ENCODE measurements at places on chromosomes 5 and 9.
A peak's percentile ranks its signal among the peaks of the same experiment; 100 is the strongest.

DNA sequence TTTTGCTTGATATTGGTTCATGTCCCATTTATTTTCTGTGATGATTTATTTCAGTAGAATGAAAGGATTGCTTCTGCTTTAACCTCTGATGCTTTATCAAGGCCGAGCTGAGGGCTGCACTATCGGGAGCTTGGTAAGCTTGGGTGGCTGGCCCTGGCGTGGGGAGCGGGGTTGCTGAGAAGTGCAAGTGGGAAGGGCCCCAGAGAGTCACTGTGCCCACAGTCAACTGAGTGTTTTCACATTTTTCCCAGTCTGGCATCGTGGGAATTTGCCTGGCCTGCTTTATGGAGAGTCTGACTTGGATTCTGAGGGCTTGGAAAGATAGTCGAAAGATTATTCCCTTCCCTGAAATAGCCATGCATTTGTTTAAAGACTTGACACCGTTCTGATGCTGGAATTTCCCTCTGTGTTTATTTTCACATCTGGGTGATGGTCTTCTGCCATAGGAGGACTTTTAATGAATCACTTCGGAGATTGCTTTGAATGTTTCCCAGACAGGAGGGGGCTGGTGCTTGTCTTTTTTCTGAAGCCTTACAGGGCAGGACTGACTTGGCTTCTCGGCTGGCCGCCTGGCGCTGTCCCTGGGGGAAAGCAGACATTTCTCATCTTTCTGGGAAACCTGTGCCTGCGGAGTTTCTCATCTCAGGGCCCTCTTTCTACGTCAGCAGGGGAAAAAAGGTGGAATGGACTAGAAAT, 139.0 kb downstream of the BOD1 start:
- DNase-seq = no peak

DNA sequence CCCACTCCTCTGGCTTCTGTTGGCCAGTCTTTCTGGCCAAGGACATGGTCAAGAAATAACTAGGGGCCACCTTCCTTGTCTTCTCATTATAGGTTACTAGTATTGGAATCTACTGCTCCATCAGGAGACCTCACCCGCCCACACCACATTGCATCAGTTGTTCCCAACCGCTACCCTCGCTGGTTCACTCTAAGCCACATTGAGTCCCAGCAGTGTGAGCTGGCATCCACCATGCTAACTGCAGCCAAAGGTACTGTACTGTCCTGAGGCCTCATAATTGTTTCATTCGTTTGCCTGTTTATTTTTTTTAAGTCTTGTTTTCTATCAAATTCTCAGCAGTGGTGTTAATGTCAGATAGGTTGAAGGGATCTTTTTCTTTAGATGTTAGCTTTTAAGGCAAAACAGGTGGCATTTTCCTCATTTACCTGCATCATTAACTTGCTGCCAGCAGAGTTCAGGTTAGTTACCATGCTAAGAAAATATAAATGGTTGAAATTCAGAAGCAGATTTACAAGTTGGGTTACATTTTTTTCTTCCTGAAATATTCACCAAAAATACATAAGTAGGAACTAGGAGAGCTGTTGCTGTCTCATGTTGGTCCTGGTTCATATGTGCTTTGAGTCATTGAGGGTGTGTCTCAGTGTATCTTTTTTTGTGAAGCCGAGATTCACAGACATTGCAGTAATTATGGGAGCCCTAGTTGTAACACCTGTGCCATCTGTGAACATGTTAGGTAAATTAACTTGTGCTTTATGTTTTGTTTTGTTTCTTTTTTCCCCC, 206.9 kb downstream of the ZSWIM6 start:
- DNase-seq = no peak

DNA sequence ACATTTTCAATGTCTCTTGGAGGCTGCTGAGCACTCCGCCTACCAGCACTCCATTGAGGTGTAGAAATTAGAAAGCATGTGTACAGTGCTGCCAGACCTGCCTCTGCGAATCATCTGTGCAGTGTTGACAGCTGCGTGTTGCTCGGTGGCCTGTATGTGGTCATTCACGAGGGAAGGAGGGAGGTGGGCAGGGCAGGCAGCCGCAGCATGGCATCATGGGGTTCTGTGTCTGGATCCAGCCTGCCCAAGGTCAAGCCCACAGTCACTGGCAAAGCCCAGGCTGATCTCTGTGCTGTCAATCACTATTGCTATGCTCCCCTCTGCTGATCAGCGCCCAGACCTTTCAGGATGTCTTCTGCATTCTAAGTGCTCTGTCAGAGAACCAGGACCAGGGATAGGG, 8.0 kb upstream of the PDZD2 start:
- DNase-seq = no peak

- DNase-seq = no peak
Measured at GRCh38 chr5:60776343-60776742, 67.7 kb downstream of the ELOVL7 start.

DNA sequence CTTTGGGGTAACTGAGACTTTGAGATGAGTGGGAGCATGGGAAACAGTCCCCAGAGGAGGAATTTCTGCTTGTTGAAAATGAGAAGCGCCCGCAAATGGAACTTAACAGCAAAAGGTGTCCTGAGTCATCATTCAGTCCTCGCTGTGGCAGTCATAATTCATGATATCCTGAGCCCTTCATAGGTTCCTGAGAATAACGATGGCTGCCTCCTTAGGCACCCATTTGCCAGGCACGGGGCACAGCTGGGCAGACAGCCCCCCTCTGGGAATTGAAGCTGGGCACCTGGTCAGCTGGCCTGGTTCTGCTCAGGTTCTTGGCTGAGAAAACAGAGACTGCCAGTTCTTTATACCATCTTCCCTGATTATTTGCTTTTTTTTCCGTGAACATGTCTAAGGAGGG, 69.8 kb upstream of the EGFLAM start:
- DNase-seq = no peak

- no peak for DNase-seq
Measured at GRCh38 chr9:68541568-68541967, 885 bp upstream of the TMEM252 start.

GRCh38 chr5:122180863-122181548, 51.7 kb downstream of the ZNF474 start:
- no peak for DNase-seq

DNA sequence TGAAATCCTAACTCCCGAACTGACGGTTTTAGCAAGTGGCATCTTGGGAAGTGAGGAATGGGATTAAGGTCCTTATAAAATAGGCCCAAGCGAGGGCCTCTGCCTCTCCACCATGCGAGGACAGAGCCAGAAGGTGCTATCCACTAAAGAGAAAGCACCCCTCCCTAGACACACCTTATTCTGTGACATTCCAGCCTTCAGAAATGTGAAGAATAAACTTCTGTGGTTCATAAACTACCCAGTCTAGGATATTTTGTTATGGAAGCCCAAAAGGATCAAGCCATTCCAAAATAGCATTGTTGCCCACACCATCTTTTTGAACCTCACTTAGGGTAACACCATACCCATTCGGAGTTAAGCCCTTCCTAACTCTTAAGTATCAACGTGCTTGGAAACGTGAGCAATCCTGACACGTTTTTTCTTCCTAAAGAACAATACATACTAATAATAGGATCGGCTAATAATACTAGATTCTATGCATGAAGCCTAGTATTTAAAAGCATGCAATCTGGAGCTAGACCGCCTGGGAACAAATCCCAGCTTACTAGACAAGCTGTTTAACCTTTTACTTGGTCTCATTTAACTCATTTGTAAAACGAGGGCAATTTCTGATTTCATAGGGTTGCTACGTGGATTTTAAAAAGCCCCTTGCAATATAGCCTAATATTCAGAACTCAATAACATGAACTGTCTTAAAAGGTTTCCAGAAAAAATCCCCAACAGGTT, 1.1 kb upstream of the SMC2 start:
- DNase-seq = no peak

DNA sequence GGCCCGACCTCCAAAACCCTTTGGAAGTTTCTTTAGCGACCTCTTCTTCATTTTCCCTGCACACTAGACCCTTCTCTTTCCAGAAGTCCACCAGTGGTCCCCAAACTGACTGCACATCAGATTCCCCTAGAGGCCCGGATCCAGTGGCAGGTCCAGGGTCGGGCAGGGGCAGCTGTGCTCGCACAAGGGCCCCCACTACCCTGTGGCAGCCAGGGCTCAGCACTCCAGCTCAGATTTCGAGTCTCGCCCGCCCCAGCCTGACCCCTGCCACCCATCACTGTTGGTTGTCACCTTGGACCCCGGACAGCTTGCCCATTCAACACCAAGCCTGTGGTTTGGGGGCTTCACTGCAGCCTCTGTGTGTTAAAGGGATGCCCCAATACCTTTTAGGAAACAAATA, 7.8 kb upstream of the ZDHHC12 start:
- DNase-seq = no peak

- no peak for DNase-seq
Measured at GRCh38 chr5:167993771-167994170, 297.7 kb upstream of the WWC1 start.

DNA sequence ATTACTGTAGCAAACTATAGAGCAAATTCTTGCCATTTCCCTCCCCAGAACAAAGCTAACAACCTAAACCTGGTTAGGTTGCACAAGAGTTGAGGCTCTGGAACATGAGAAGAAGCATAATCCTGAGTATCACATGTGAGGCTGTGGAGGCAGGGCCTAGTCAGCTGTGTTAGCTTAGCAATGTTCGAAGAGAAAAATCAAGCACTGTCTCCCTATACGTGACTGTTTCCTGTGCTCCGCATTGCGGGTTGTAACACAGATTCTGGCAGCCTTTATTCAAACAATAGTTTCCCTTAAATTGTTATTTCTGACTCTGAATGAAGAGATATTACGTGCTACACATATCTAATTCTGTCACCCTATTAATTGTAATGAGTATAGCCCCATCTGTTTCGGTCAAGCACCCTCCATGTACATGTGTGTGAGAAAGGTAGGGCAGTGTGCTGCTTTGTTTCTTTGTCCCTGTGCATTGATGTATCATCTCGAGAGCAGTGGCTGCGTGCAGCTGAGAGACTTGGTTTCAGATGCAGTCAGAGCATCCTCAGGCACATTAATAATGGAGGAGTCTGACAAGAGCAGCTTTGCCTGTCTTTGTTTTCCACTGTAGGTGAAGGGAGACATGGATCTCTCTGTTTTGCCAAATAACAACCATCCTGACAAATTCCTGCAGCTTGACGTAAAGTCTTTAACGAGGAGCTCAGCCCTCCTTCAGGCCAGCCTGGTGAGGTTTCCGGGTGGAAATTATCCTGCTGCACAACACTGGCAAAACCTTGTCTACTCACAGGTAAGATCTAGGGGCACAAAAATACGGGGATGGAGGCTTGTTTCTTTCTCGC, at the start of gene MINAR2:
MINAR2 (plus strand) TSS at position 523 of the 836 bp plus-strand sequence; CDS start at position 620, 97 bp downstream.
- no peak for DNase-seq

GRCh38 chr5:39941416-39941815, 516.6 kb upstream of the DAB2 start:
- no peak for DNase-seq

DNA sequence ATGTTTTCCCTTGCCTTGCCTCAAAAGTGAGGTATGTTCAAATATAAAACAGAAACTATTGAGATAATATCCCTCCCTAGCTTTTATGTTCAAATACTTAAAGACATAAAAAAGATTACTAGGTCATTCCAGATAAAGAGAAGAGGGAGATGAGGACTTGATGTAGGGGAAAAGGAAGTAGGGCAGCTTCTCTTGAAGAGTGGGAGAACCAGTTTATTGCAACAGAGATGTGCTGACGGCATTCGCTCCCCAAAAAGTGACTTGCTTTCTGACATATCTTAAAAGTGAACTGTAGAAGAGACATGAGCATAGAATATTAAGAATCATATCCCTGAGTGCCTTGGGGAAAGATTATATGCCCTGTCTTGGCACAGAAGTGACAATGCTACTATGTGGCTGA, 330.2 kb upstream of the NREP start:
- DNase-seq = no peak

- no peak for DNase-seq
Measured at GRCh38 chr9:136525841-136526499, 19.9 kb downstream of the NOTCH1 start.

GRCh38 chr5:172494630-172495505, 40.5 kb upstream of the SH3PXD2B start:
- DNase-seq = no peak

GRCh38 chr9:33414268-33414667, 11.9 kb upstream of the AQP7 start:
- DNase-seq = peak; percentile 14

GRCh38 chr9:17486396-17486795, 92.5 kb upstream of the SH3GL2 start:
- DNase-seq = no peak

- no peak for DNase-seq
Measured at GRCh38 chr9:97602430-97602829, 30.7 kb downstream of the TSTD2 start.

DNA sequence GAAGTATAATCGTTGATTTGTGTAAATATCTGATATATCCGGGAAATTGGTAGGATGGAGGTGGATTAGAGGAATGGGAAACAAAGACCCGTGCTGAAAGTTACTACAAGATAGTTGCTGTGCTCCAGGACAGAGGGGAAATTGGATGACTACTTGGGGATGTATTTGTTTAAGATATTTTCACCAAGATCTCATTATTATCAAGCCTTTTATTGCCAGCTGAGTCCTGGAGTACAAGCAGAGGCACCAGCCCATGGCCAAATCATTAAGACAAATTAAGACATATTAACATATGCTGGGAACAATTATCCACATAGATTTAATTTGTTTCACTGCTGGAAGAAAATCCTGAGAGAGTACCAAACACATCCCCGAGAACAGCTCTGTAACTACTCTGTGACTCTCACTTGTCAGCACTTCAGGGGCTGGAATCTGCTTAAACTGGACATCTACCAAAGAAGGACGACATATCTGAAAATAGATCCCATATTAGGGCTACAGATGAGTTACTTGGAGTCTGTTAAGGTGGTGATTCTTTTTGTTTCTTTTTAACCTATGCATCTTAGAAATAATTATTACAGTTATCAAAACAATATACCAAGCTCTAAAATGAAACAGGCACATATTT, 68.2 kb downstream of the SLC1A1 start:
- no peak for DNase-seq

- DNase-seq = peak; percentile 5
Measured at GRCh38 chr5:134227259-134227658, 1.4 kb upstream of the PPP2CA start.

- no peak for DNase-seq
Measured at GRCh38 chr5:109739741-109740728, 50.3 kb downstream of the MAN2A1 start.

DNA sequence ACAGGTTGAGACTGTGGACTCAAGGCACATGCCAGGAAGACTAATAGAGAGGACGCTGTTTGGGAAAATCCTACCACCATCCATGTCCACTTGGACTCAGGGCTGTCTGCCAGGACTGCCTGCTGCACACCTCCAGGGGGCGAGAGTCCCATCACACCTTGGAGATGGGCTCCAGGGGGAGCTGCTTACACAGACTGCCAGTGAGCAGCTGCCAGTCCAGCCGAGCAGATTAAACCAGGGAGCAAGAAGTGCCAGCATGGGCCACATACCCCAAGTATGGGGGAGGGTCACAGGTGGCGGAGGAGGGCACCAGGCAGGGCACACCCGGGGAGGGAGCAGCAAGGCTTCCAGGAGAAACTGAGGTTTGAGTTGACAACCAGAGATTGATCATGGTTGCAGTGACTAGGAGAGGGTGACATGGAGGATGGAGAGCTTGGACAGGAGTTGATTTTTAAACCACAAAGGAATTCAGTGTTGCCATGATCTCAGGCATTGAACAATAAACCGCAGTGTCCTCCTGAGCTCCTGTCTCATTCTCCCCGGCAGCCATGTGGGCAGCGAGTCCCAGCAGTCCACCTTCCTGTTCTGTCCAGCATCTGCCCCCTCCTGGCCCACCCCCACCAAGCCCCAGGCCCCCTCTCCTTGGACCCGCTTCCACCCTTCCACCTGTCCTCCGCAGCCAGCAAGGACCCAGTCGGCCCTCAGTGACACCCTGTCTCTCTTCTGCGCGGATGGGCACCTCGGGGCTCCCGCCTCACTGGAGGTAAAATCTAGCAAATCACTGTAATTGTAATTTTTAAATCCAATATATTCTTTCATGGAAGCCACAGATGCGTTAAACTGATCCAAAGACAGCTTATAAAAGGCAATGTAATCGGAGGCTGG, 3.1 kb upstream of the VAV2 start:
- DNase-seq = no peak

Measured in activated CD4-positive, alpha-beta T cell treated with anti-CD3 and anti-CD28 coated beads, Interleukin-2, amount 50 U/mL, for 48 hours (primary cell).